RWPE2 (cell line): ENCODE measurements at places on chromosomes 2 and 18.

DNA sequence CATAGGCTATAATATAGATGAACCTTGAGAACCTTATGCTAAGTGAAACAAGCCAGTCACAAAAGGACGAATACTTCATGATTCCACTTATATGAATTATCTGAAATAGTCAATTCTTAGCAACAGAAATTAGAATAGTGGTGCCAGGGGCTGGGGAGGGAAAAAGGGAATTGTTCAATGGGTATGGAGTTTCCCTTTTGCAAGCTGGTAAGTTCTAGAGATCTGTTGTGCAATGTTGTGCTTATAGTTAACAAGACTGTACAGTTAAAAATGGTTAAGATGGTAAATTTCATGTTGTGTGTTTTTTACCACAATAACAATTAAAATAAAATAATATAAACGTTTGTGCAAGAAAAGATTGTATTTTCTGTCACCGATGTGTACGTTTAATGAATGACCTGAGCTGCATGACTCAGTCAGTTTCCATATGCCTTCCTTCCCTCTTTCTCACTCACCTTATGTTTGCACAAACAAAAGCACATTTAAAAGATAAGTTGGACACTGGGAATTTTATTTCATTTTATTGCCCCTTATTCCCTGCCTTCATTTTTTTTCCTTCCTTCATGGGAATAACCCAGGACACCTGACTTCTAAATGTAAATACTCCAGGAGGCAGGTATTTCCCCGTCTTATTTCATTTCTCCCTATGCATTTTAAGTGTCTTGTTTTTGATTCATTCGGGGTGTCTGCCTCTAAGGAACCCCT, 143.7 kb upstream of the TTC39C start:
- H3K36me3 ChIP-seq = peaks cover 29% of the 10 kb centered on the region
- no peak for DNase-seq
- no peak overlapping the region for H3K4me3 ChIP-seq
- peak overlapping the region; percentile 96 for H3K27ac ChIP-seq

DNA sequence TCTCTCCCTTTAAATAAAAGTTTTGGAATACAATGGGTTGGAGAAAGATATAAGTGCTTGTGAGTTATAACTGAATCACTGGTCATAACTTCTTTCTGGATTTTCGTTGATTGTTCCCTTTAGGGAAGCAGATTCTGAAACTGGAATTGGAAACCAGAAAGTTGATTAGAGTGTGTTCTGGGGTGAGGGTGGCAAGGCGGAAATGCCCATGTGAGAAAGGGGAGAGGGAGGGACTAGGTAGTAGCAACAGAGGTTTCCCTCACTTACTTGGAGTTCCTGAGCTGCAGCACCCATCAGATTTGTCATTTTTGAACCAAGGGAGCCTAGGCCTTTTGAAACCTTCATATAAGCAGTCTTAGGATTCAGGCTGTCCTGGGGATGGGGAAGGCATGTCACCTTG, 453.4 kb downstream of the KCNJ3 start:
- no peak overlapping the region for H3K27ac ChIP-seq
- DNase-seq = no peak
- no peaks in the 10 kb centered on the region for H3K27me3 ChIP-seq
- no peak overlapping the region for H3K4me3 ChIP-seq
- H3K36me3 ChIP-seq = no peaks in the 10 kb centered on the region
- H3K4me1 ChIP-seq = peaks cover 5% of the 10 kb centered on the region

GRCh38 chr18:47484068-47484467, 232.6 kb upstream of the SKOR2 start:
- H3K4me1 ChIP-seq = no peaks in the 10 kb centered on the region
- H3K27ac ChIP-seq = no peak overlapping the region
- DNase-seq = no peak

- no peaks in the 10 kb centered on the region for H3K4me1 ChIP-seq
- DNase-seq = no peak
- no peak overlapping the region for H3K27ac ChIP-seq
- no peak overlapping the region for H3K4me3 ChIP-seq
- peaks cover 97% of the 10 kb centered on the region for H3K27me3 ChIP-seq
Measured at GRCh38 chr2:104849618-104850141, 4.2 kb upstream of the POU3F3 start.

DNA sequence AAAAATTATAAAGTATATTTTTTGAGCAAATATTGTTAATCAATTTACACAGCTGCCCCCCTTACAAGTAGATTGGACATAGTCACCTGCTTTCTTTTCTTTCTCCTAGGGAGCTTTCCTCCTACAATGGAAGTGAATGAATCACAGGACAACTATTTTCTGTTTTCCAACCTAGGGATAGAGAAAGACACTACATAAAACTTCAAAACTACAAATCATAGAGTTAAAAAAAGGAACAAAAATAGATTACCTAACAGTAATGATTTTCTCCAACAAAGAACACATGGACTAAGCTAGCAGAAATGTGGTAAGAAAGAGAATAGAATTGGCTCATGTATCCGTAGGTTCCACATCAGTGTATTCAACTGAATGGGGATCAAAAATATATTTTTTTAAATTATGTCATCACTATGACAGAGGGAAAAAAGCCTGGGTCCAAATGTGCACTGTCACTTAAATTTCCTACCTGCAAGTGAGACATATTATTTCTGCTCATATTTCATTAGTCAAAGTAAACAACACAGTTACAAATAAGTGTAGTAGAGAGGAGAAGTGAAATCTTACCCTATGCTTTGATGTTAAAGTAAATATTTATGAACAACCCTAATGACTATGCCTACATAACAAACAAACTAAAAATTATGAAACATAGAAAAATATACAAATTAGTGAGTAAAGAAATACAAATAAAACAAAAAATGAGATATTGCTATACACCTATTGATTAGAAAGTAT, 756.7 kb downstream of the SOCS6 start:
- H3K27me3 ChIP-seq = no peaks in the 10 kb centered on the region
- H3K4me1 ChIP-seq = no peaks in the 10 kb centered on the region
- no peak overlapping the region for H3K27ac ChIP-seq
- DNase-seq = no peak
- H3K4me3 ChIP-seq = no peak overlapping the region

- no peaks in the 10 kb centered on the region for H3K36me3 ChIP-seq
- H3K27me3 ChIP-seq = no peaks in the 10 kb centered on the region
- no peak overlapping the region for H3K4me3 ChIP-seq
- H3K27ac ChIP-seq = peak overlapping the region; percentile 0
- H3K4me1 ChIP-seq = peaks cover 11% of the 10 kb centered on the region
- DNase-seq = no peak
Measured at GRCh38 chr18:76351961-76352581, 143.0 kb downstream of the ZNF516 start.

DNA sequence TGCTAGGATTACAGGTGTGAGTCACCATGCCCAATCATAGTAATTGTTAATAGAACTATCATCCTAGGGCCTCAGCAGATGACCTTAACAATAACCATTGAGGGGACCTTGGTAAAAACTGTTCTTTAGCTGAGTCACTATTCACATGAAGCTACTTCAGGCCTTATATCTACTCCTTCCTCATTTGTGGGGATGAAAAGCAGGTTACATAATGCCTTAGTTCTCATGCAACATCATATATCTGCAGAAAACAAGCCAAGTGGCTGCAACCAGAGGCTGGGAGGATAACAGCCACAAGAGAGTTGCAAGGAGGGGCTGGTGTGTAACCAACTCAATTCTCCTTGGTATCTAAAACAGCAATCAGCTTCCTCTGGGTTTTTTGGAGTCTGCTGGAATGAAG, 445.4 kb downstream of the NBAS start:
- no peaks in the 10 kb centered on the region for H3K36me3 ChIP-seq
- H3K4me1 ChIP-seq = no peaks in the 10 kb centered on the region
- no peak for DNase-seq
- no peaks in the 10 kb centered on the region for H3K27me3 ChIP-seq
